MCF 10A (cell line): ENCODE measurements at places on chromosomes 16 and 17.

GRCh38 chr17:58339755-58340404 is 11.3 kb upstream of the TSPOAP1 start:
- peaks cover 9% of the 10 kb centered on the region for H3K36me3 ChIP-seq
- no peaks in the 10 kb centered on the region for H3K27me3 ChIP-seq
- no peak overlapping the region for H3K4me3 ChIP-seq

DNA sequence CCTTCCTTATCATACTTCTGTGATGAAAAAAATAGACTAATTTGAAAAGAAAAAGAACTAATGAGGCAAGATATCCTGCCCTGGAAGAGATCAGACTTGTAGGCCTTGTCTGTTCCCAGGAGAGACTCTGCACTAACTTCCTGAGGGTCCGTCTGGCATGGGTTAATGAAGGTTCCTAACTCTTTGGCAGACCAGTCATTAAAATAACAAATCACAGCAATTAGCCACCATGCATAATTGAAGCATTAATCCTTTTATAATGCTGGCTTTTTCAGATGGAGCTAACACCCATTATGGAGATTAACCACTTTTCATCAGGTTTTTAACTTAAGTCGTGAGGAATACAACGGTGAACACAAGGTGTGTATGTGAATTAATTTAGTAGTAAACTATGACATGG is 10.4 kb upstream of the KRT10 start:
- H3K27ac ChIP-seq: peak overlapping the region; percentile 59
- no peak overlapping the region for H3K4me3 ChIP-seq
- DNase-seq: no peak
- peaks cover 21% of the 10 kb centered on the region for H3K4me1 ChIP-seq
- H3K36me3 ChIP-seq: peaks cover 25% of the 10 kb centered on the region

GRCh38 chr16:53542283-53542682 is 39.3 kb upstream of the AKTIP start:
- no peak for DNase-seq
- no peaks in the 10 kb centered on the region for H3K36me3 ChIP-seq
- H3K27me3 ChIP-seq: no peaks in the 10 kb centered on the region
- no peak overlapping the region for H3K27ac ChIP-seq
- H3K4me1 ChIP-seq: no peaks in the 10 kb centered on the region

GRCh38 chr17:42098730-42099399 is 592 bp upstream of the ZNF385C start:
- no peaks in the 10 kb centered on the region for H3K36me3 ChIP-seq
- no peaks in the 10 kb centered on the region for H3K27me3 ChIP-seq
- no peak for DNase-seq
- no peaks in the 10 kb centered on the region for H3K4me1 ChIP-seq
- no peak overlapping the region for H3K27ac ChIP-seq

DNA sequence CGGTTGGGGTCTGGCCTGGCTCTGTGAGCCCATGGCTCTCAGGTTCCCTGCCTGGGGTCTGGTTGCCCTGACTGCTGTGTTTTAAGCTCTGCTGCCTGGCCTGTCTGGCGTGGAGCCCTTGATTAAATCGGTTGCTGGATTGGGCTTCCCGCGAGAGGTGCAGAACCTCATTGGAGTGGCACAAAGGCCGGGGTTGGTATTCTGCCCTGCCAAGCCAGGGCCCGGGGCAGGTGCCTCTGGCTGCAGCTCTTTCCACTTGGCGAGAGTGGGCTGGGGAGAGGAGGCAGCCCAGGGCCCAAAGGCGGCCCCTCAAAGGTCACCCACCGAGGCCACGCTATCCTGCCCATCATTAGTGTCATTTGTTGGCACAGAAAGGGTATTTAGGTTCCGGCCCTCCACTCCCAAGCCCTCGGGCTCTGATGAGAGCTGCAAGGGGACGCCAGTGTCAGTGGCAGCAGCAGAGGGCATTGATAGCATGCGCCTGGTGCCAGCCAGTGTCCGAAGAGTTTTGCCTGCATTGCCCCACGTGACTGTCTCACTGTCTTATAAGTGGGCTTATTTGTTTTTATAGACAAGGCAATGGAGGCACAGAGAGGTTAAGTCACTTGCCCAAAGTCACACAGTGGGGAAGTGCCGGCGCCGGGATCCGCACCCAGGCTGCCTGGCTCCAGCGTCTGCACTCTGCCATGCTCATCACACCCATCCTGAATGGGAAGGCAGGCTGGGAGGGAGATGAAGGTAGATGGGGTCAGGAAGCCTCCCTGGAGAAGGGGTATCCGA is 68.0 kb upstream of the CIBAR2 start:
- DNase-seq: no peak
- no peak overlapping the region for H3K27ac ChIP-seq
- no peaks in the 10 kb centered on the region for H3K27me3 ChIP-seq

GRCh38 chr16:4677390-4677789 is 16.0 kb upstream of the NUDT16L1 start:
- H3K36me3 ChIP-seq: peaks cover 48% of the 10 kb centered on the region
- peaks cover 15% of the 10 kb centered on the region for H3K4me1 ChIP-seq
- no peak overlapping the region for H3K27ac ChIP-seq
- DNase-seq: no peak
- H3K27me3 ChIP-seq: no peaks in the 10 kb centered on the region
- no peak overlapping the region for H3K4me3 ChIP-seq

DNA sequence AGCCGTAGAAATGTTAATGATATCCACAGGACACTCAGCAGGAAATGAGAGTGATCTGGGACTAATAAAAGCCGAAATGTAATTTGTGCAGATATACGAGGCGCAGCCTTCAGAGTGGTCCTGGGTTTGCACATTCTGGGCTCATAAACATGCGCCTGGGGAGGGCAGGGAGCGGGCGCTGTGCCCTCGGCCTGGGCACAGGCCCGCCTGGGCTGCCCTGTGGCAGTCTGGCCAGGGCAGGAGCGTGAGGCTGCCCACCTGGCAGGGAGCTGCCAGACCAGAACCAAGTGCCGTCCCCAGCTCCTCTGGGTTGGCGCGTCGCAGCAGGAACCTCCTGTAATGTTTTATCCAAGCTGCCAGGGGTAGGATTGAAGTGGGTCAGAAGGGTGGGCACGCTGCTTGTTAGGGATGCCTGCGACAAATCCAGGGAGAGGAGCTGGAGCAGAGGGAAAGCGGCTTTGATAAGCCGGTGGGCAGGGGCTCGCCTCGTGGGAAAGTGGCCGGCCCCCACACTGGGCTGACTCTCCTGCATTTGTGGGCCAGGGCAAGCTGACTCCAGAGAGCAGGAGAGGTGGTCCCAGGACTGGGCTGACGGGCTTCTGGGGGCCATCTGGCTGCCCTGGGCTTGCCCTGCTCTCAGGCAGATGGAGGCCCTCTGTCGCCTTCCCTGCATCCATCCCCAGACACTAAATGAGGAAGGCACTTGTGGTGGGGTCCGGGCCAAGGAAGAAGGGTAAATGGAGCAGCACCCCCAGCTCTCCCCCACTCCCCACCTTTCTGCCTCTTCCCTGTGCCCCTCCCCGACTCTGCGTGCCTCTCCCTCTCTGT is 45.9 kb downstream of the SREBF1 start:
- DNase-seq: no peak
- H3K4me1 ChIP-seq: peaks cover 6% of the 10 kb centered on the region
- H3K27ac ChIP-seq: no peak overlapping the region
- no peak overlapping the region for H3K4me3 ChIP-seq
- H3K27me3 ChIP-seq: no peaks in the 10 kb centered on the region
- H3K36me3 ChIP-seq: peaks cover 26% of the 10 kb centered on the region

GRCh38 chr16:78353640-78354275 is 254.3 kb downstream of the WWOX start:
- H3K4me1 ChIP-seq: no peaks in the 10 kb centered on the region
- no peak for DNase-seq
- no peaks in the 10 kb centered on the region for H3K27me3 ChIP-seq
- H3K27ac ChIP-seq: no peak overlapping the region

DNA sequence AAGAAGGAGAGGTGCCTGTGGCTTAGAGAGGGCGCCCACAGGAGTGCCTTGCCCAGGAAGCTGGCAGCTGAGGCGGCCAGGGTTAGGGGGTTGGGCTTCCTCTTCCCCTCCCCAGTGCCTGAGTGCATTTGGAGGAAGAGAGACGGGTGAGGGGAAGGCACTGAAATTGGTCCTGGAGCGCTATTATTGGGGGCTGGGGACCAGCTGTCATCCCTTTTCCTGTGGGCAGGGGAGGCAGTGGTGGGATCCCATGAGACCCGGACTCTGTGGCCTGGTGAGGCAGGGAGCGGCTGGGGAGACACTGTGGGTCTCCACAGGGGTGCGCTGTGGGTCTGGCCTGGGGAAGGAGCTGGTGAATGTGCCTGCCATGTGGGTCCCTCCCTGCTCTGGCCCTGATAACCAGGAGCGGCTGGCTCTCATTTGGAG is 259.7 kb downstream of the SEC14L1 start:
- peak overlapping the region; percentile 75 for H3K27ac ChIP-seq
- no peak for DNase-seq
- H3K36me3 ChIP-seq: peaks cover 41% of the 10 kb centered on the region
- H3K4me3 ChIP-seq: no peak overlapping the region
- peaks cover 24% of the 10 kb centered on the region for H3K4me1 ChIP-seq

- no peaks in the 10 kb centered on the region for H3K36me3 ChIP-seq
- no peak overlapping the region for H3K27ac ChIP-seq
- peaks cover 33% of the 10 kb centered on the region for H3K4me1 ChIP-seq
These were observed 99.6 kb downstream of the ADCY9 start for GRCh38 chr16:4016658-4017057.

GRCh38 chr16:11218604-11218962 is 37.4 kb downstream of the SOCS1 start:
- H3K4me1 ChIP-seq: no peaks in the 10 kb centered on the region
- no peaks in the 10 kb centered on the region for H3K36me3 ChIP-seq
- H3K4me3 ChIP-seq: no peak overlapping the region
- no peaks in the 10 kb centered on the region for H3K27me3 ChIP-seq
- H3K27ac ChIP-seq: no peak overlapping the region

- peaks cover 98% of the 10 kb centered on the region for H3K36me3 ChIP-seq
- H3K27me3 ChIP-seq: no peaks in the 10 kb centered on the region
- H3K4me3 ChIP-seq: no peak overlapping the region
- DNase-seq: no peak
- no peaks in the 10 kb centered on the region for H3K4me1 ChIP-seq
- no peak overlapping the region for H3K27ac ChIP-seq
These were observed 14.3 kb downstream of the HBQ1 start for GRCh38 chr16:194516-194915.

GRCh38 chr16:84976644-84977400 is 34.5 kb downstream of the ZDHHC7 start:
- DNase-seq: no peak
- H3K27ac ChIP-seq: no peak overlapping the region
- H3K36me3 ChIP-seq: peaks cover 78% of the 10 kb centered on the region

DNA sequence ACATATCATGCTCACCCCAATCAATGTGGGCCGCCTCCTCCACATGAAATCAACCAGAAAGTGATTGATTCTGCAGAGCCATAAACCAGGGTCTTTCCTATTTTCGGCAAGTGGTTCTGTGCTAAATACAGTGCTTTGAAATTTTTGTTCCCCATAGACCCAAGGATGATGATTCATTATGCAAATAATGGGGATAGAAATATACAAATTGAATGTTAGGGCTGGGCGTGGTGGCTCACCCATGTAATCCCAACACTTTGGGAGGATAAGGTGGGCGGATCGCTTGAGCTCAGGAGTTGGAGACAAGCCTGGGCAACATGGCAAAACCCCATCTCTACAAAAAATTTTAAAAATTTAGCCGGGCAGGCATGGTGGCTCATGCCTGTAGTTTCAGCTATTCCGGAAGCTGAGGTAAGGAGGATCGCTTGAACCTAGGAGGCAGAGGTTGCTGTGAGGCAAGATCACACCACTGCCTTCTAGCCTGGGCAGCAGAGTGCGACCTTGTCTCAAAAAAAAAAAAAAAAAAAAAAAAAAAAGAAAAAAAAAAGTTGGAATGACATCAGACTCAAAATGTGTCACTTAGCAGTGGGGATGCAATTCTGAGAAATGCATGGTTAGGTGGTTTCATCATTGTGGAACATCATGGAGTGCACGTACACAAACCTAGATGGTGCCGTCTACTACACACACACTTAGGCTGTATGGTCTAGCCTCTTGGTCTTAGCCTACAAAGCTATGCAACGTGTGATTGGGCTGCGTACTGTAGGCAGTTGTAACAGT is 581.7 kb downstream of the MAF start:
- no peaks in the 10 kb centered on the region for H3K27me3 ChIP-seq
- no peak overlapping the region for H3K4me3 ChIP-seq
- no peaks in the 10 kb centered on the region for H3K4me1 ChIP-seq

GRCh38 chr16:53598511-53599275 is 95.7 kb upstream of the AKTIP start:
- peaks cover 6% of the 10 kb centered on the region for H3K36me3 ChIP-seq
- no peak overlapping the region for H3K4me3 ChIP-seq
- H3K27ac ChIP-seq: no peak overlapping the region
- no peak for DNase-seq
- no peaks in the 10 kb centered on the region for H3K27me3 ChIP-seq
- no peaks in the 10 kb centered on the region for H3K4me1 ChIP-seq

GRCh38 chr17:28327709-28328108 is 7.6 kb downstream of the IFT20 start:
- no peak overlapping the region for H3K27ac ChIP-seq
- peaks cover 10% of the 10 kb centered on the region for H3K4me1 ChIP-seq
- H3K27me3 ChIP-seq: no peaks in the 10 kb centered on the region
- peaks cover 54% of the 10 kb centered on the region for H3K36me3 ChIP-seq

- no peaks in the 10 kb centered on the region for H3K27me3 ChIP-seq
- no peaks in the 10 kb centered on the region for H3K36me3 ChIP-seq
- no peak overlapping the region for H3K4me3 ChIP-seq
- H3K27ac ChIP-seq: no peak overlapping the region
These were observed 10.5 kb upstream of the CCDC182 start for GRCh38 chr17:57755480-57756070.

DNA sequence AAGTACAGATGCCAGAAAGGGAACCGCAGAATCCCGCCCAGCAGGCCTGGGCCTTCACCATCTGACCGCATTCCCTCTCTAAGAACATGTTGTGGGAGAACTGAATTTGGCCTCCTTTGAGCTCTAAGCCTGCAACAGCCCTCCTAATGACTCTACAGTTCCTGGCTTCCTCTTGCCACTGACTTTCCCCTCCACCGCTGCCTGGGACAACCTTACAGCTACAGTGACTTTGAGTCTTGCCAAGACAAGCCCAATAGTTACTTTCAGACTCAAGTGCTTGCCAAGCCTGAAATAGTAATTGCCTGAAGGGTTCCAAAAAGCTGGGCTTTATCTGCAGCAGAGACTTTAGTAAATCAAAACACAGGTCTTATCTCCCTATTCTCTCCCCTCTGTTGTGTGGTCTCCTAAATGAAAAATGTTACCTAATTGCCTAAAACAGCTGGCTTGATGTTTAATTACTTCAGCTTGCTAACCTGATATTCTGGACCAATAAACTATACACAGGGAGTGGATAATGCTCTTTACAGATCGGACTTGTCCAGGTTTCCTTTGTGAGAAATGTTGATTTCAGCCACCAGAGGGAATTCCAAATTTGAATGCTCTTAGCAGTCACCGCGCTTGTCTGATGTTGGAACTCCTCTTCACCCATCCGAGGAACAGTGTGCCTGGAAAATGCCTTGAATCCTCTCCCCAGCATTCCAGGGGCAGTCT is 85.1 kb upstream of the TBX2 start:
- H3K4me3 ChIP-seq: no peak overlapping the region
- no peaks in the 10 kb centered on the region for H3K27me3 ChIP-seq
- peak overlapping the region; percentile 79 for H3K27ac ChIP-seq
- peaks cover 11% of the 10 kb centered on the region for H3K4me1 ChIP-seq
- H3K36me3 ChIP-seq: no peaks in the 10 kb centered on the region
